ENCODE measurements at places on chromosomes 4 and X. TPM values are rescaled to one million over a fixed set of nuclear protein-coding genes. Genes with fewer than 3 reads are reported as not detected.

The CTBP1 gene
- total RNA-seq: 212 TPM

The MAGEB1 gene
- total RNA-seq: not detected

The MAGEB2 gene
- not detected for total RNA-seq

The TLR1 gene
- total RNA-seq: 12.7 TPM

The CENPVL1 gene
- not detected for total RNA-seq

The FTHL17 gene
- not detected for total RNA-seq

The HMX1 gene
- total RNA-seq: not detected

The KCTD8 gene
- 9.4 TPM for total RNA-seq

The GRIPAP1 gene
- total RNA-seq: 136 TPM

The TMEM35A gene
- total RNA-seq: 27.0 TPM

The OPRPN gene
- total RNA-seq: not detected

The PSAPL1 gene
- total RNA-seq: not detected

The CDX4 gene
- not detected for total RNA-seq

The CTSO gene
- total RNA-seq: 16.1 TPM

The IL13RA1 gene
- 9.9 TPM for total RNA-seq

The HTN1 gene
- not detected for total RNA-seq

The RHOXF2B gene
- total RNA-seq: not detected

The POU4F2 gene
- total RNA-seq: not detected

The CLCN4 gene
- total RNA-seq: 56.8 TPM

The SLC7A11 gene
- total RNA-seq: 37.3 TPM

The UGT2B11 gene
- not detected for total RNA-seq

The CT45A3 gene
- 1.4 TPM for total RNA-seq

The TNIP3 gene
- total RNA-seq: 0.53 TPM

The FBXL5 gene
- 99.7 TPM for total RNA-seq

The BMX gene
- 0.53 TPM for total RNA-seq

The NSD2 gene
- total RNA-seq: 133 TPM

The ANKRD50 gene
- 11.7 TPM for total RNA-seq

The MMRN1 gene
- 0.50 TPM for total RNA-seq

The FREM3 gene
- total RNA-seq: 6.5 TPM

The L1CAM gene
- 207 TPM for total RNA-seq

The TMEM144 gene
- 104 TPM for total RNA-seq

The CFP gene
- total RNA-seq: 2.2 TPM

The BEND4 gene
- 2.0 TPM for total RNA-seq

The TRIM2 gene
- total RNA-seq: 358 TPM

The AFP gene
- 0.82 TPM for total RNA-seq

The SMIM10L2A gene
- 28.9 TPM for total RNA-seq

The ASMT gene
- not detected for total RNA-seq

The TRAPPC11 gene
- total RNA-seq: 70.6 TPM

The CSN1S1 gene
- not detected for total RNA-seq

The GK gene
- 9.4 TPM for total RNA-seq

The REPS2 gene
- 92.6 TPM for total RNA-seq

The NSDHL gene
- 16.9 TPM for total RNA-seq

The MCF2 gene
- 20.1 TPM for total RNA-seq

The SHROOM3 gene
- total RNA-seq: 25.0 TPM

The CFAP99 gene
- total RNA-seq: 1.5 TPM

The UGT2B10 gene
- not detected for total RNA-seq

The MYOZ2 gene
- total RNA-seq: 1.1 TPM

The IL21 gene
- not detected for total RNA-seq

The GPR34 gene
- 7.8 TPM for total RNA-seq

The S100P gene
- total RNA-seq: 0.76 TPM

The IL13RA2 gene
- total RNA-seq: 0.91 TPM

The XK gene
- total RNA-seq: 14.8 TPM

All from dorsolateral prefrontal cortex (tissue), 122 donors.